ENCODE measurements at places on chromosomes 12 and 14.

DNA sequence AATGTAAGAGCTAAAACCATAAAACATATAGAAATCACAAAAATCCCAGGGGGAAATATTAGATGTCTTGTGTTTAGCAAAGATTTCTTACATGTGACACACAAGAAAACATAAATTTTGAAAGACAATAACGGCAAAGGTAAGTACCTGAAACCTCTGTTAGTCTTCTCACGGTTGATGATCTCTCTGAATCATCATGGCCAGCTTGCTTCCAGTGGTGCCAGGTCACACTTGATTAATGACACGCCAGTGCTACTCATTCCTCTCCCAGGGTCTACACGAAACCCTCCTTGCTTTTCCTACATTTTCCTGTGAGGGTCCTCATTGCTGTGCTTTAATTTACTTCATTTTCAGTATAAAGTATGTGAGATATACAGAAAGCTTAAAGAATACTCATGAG lies 114.4 kb upstream of the PARP11 start:
- DNase-seq: no peak

- DNase-seq: no peak
Observed at GRCh38 chr12:19894803-19895202, 455.5 kb downstream of the AEBP2 start.

DNA sequence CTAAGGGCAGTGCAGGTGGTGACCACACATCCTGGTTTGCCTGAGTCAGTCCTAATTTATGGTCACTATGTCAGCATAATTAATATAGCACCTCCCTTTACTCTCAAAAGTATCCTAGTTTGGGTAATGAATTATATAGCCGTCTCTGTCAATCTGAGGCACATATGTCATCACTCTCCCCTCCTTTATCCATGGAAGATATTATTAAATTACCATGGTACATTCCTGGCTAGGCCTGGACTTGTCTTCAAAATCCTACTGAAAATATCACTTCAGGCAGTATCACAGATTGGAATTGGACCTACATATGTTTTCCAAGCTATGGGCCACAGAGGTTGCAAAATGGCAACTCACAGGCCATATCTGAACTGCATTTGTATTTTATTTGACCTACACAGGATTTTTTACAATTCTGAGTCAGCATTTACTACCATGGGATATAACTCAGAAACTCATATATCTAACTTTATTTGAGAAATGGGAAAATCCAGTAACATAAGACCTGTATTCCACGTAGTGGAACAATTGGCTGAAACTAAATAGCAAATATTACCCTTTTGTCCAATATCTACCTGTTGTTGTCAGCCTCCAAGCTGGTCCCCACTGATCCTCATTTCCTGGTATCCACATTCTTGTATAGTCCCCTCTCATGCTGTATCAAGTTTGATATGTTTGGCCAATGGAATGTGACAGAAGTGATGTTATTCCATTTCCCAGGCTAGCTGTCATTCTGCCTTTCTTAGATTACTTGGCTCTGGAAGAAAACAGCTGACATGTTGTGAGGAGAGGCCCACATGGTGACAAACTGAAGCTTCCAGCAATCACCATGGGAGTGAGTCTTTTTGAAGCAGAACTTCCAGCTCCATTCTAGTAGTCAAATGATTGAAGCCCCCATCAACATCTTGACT lies 102.5 kb upstream of the MDM1 start:
- DNase-seq: no peak

GRCh38 chr14:49972823-49973222 lies 79.9 kb downstream of the ARF6 start:
- DNase-seq: no peak

GRCh38 chr14:65926504-65926903 lies 514.0 kb downstream of the FUT8 start:
- DNase-seq: no peak

DNA sequence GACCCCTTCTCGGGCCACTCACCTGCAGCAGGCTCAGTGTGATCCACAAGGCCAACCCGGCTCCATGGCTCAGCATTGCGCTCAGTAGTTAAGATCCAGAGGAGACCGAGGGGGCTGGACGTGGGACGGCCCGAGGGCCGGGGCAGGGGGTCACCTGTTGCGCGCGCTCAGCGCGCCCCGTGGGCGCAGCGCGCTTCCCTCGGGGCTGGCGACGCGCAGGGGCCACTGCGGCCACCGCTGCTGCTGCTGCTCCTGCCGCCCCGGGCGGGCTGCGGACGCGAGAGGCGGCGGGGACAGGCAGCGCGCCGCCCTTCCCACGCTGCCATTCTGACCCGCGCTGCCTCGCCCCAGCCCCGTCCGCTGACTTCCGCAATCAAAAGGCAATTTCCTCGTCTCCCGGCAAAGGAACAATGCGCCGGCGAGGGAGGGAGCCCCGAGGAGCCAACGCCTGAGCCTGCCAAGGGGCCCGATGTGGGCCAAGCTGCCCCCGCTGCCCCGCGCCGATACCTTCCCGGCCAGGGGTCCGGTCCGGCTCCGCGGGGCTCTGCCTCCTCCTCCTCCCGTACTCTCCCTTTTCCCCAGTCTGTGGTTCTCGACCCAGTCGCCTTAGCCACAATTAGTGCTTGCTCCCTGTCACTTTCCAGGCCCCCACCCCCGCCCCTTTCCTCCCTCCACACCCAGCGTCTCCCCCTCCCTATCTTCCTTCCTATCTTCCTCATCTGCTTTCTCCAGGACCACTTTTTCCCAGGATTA lies 27.3 kb downstream of the PTPRB start:
- DNase-seq: no peak

- DNase-seq: no peak
Observed at GRCh38 chr12:118046430-118046829, 14.5 kb downstream of the WSB2 start.

DNA sequence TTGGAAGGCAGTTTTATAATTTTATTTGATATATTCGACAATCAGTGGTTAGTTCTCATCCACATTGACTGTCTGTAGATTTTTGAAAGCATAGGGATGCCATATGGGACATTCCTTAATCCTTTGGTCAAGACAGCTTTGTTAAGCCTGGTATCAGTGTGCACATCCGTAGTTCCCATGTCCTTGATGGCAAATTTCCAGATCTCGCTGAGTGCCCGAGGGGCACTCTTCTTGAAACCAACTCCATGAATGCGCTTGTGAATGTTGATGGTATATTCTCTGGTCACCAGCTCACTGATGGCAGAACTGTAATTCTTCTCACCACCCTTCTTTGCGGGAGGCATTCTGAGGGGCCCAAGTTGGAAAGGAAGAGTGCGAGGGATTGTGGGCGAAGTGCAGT lies 6.1 kb upstream of the DENND5B start:
- DNase-seq: no peak

- no peak for DNase-seq
Observed at GRCh38 chr14:36757734-36758601, 96.3 kb downstream of the PAX9 start.

GRCh38 chr12:105947906-105948305 lies 190.8 kb downstream of the NUAK1 start:
- no peak for DNase-seq

DNA sequence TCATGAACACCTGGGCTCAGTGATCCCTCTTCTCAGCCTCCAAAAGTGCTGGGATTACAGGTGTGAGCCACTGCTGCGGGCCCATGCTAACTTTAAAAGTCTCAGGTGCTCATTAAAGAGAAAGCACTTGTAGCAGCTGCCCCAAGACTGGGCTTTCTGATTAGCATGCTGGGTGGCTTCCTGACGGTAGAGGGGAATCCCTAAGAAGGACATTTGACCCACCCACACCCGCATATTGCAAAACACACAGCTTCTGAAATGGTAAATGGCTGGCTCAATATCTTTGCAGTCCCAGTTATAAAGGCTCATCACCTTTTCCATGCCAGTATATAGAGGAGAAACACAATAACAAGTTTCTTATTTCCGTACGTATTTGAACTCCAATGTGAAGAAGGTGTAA lies 19.3 kb upstream of the BICD1 start:
- no peak for DNase-seq

- DNase-seq: no peak
Observed at GRCh38 chr14:95238487-95239298, 81.0 kb downstream of the CLMN start.

DNA sequence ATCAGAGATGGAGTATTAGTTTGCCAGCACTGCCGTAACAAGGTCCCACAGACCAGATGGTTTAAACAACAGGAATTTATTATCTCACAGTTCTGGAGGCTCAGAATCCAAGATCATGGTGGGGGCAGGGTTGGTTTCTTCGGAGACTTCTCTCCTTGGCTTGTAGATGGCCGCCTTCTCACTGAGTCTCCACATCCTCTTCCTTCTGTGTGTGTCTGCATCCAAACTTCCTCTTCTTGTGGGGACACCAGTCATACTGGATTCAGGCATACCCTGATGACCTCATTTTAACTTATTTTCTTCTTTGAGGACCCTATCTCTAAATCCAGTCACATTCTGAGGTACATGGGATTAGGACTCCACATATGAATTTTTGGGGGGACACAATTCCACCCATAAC lies 455.5 kb downstream of the RGS6 start:
- DNase-seq: no peak

GRCh38 chr12:3303410-3304136 lies 187.4 kb upstream of the PRMT8 start:
- no peak for DNase-seq

DNA sequence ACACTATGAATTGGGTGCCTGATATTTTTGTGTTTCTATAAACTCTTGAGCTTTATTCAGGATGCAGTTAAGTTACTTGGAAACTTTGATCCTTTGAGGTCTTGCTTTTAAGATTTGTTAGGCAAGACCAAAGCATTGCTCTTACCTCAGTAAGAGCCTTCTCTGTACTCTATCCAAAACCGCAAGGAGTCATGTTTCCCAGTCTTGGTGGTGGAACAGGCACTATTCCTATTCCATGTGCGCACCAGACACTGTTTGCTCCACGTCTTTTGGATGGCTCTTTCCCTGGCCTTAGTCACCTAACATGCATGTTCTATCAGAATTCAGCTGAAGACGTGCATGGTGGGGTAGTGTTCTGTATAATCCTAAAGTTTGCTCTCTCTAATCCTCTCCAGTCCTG lies 23.5 kb downstream of the CSRP2 start:
- no peak for DNase-seq

DNA sequence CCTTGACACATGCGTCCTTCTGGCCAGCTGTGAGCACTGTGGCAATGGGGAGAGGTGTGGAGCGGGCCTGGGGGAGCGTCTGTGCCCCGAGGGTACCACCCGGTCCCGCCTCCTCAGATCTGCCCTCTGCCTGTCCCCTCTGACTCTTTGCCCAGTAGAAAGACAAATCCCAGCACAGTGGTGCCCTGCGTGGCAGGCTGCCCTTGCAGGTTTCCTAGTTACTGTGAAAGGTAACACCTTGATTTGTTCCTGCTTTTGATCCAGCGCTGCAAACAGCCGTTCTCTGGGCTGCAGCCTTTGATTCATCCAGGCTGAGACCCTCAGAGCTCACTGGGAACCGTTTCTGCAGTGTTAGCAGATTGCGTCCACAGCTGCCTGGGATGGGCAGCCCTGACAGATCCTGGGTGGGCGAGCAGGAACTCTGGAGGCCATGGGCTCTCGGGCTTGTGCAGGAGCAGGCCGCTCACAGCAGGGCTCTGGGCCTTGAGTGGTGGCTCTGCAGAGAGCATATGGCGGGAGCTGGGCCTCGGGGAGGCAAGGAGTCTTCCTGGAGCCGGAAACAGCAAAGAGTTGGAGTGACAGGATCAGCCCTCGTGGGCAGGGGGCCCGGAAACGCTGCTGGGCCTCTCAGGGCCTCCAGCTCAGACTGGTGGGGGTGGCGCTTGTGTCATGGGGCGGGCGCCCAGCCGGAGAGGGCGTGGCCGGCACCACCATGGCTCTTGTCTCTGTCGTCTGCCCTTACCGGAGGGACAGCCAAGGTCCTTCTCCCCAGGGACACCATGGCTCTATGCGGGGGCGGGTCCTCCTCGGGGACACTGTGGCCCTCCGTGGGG lies 16.6 kb downstream of the FBRSL1 start:
- DNase-seq: no peak

- no peak for DNase-seq
Observed at GRCh38 chr14:35234012-35234805, 58.0 kb upstream of the PSMA6 start.

DNA sequence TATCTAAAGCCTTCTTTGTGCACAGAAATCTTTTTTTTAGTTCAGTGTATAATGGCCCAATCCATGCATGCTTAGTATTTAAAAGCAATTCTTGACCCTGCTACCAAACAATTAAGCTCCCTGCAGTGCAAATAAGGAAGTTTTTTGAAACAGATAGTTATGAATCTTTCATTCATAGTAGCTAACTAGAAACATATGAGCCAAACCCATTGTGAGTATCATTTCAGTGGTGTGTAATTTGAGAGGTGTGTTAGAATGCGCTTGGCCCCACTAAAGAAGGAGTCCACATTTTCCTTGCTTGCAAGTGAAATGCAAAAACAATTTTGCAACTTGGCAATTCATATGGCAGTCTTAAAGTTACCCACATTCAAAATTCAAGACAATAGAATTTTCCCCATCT lies 14.4 kb downstream of the EPS8 start:
- no peak for DNase-seq

- DNase-seq: no peak
Observed at GRCh38 chr14:68346556-68347343, 446.1 kb downstream of the ZFP36L1 start.

DNA sequence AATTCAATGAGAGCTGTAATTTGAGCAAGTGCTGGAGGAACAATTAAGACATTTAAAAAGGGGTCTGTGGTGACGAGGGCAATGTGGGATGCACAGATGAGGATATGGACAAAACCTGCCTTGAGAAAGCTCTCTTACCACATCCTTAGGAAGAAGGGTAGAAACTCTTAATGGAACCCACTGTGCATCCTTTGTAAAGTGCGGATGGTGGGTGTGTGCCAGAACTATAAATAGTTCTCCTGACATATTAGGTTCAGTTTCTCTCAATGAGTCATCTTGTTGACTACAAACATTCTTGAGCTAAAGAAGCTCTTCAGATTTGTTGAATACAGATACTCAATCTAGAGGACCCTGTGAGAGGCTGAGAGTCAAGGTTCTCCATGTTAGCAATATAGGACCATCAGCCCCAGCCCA lies 106.1 kb upstream of the ANO4 start:
- no peak for DNase-seq

GRCh38 chr12:121295746-121296617 lies 527 bp downstream of the CAMKK2 start:
- peak; percentile 62 for DNase-seq

DNA sequence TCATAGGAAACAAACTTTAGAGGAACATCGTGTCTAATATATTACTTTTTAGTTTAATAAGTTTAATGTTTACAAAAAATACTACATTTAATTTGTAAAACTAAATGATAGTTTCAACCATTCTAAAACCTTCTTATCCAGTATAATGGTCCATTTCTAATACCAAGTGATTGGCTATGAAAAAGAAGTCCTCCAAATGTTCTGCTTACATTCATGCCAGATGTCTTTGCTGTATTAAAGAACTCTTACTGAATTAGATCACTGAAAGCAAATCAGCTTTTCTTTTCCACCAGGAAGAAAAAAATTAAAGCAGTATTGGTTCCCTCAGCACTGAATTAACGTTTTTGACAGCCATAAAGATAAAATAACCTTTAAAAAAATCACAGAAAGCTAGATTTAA lies 3.7 kb downstream of the NOVA1 start:
- DNase-seq: no peak

GRCh38 chr14:60665177-60665550 lies 15.9 kb upstream of the SIX1 start:
- no peak for DNase-seq
